Stimulated activated CD4-positive, alpha-beta T cell treated with anti-CD3 and anti-CD28 coated beads, Interleukin-15, amount 100 ng/mL, for 1 hour (primary cell): ENCODE measurements at places on chromosomes 2 and 18.

- no peak for DNase-seq
These were observed 25.6 kb downstream of the MRPL33 start for GRCh38 chr2:27796791-27797765.

DNA sequence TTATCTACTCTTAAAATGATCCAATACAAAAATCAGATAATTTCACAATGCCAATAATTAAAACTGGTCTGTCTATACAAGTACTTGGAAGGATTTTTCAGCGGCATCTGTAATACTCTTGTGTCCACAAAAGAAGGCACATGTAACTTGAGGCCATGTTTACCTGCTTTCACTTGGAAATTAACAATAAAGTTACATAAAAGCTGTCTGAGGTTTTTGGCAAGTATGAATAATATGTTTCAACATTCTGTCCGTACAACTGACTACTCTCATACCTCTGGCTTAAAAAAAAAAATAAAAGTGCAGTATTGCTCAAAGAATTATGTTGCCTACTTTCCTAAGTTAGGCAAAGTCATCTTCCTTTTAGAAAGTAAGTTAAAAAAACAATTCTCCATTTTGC lies 253.6 kb downstream of the NBAS start:
- DNase-seq, result no peak

DNA sequence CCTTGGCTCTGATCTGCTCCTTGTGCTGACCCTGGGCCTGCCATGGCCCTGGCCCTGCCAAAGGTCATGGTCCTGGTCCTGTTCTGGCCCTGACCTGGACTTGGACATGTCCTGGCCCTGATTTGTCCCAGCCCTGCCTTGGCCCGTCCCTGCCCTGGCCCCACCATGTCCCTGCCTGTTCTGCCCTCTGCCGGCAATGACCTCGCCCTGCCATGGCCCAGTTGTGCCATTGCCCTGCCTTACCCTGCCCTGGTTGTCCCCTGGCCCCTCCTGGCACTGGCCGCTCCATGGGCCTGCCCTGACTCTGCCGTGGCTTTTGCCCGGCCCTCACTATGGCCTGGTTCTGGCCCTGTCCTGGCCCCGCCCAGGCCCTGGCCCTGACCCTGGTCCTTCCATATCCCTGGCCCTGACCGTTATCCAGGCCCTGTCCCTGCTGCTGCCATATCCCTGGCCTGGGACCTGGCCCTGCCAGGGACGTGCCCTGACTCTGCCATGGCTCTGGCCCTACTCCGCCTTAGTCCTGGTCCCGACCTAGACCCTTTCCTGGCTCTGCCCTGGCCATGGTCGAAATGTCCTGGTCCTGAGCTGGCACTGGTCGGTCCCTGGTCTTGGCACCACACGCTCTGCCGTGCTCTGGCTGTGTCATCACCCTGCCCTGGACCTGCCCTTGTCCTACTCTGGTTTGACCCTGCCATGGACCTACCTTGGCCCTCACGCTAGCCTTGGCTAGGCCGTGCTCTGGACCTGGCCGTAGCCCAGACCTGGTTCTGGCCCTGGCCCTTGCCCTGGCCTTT lies 6.8 kb upstream of the ANKRD62 start:
- no peak for DNase-seq

DNA sequence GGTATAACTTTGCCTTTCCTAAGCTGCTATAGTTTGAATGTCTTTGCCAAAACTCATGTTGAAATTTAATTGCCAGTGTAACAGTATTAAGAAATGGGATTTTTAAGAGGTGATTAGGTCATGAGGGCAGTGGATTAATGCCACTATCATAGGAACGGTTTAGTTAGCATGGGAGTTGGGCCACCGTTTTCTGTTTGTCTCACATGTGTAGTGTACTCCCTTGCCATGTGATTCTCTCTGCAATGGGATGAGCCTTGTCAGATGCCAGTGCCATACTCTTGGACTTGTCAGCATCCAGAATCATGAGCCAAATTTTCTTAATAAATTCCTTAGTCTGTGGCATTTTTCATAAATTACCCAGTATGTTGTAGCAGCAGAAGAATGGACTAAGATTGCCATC lies 388.9 kb upstream of the RGPD4 start:
- no peak for DNase-seq

GRCh38 chr2:219777388-219777787 lies 150.0 kb downstream of the SLC4A3 start:
- no peak for DNase-seq

DNA sequence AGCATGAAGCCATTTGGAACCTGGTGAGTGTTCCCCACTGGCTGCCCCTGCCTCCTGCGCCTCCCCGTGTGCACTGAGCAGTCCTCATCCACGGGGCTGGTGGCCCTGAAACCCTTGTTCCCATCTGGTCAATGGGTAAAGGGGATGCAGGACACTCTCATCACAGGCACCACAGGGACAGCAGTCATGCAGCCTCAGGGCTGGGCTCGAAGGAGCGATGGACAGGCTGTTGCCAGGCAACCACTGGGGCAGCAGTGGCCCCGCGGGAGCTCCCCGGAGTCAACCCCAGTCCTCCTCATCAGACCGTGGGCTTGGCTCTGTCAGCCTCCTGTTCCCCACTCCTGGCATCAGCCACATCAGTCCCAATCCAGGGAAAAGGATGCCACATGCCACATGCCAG lies 509.5 kb downstream of the EIPR1 start:
- DNase-seq, result no peak

GRCh38 chr18:10234912-10235660 lies 219.3 kb upstream of the APCDD1 start:
- no peak for DNase-seq

GRCh38 chr2:25190536-25190935 lies 22.2 kb upstream of the POMC start:
- no peak for DNase-seq

DNA sequence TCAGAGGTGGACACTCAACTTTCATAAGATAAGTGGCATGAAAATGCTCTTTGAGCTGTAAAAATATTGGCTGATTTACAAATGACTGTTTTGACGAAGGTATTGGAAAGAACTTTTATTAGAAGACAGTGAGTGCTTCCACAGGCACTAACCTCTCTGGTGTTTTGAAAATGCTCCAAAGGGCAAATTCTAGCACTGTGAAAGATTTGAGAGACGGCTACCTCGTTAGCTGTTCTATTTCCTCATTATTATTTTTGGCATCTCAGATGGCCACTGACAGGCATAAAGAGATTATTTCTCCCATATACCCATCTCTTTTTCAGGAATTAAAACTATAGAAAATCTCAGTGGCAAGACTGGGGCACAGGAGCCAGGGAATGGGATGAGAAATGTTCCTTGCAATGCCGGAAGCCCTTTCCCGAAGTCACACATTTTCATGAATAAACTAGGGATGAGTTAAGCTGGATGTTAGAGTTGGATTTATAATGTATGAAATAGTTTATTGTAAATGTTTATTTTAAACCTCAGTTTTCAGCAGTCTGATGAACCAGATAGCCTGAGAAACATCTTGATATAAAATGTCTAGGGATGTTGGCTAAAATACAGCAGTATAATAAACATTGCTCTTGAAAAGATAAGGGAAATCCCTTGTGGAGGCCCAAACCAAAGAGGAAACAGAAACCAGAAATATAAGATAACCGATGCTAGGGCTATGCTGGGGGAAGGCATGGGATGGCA lies 175.7 kb downstream of the ASB1 start:
- no peak for DNase-seq

DNA sequence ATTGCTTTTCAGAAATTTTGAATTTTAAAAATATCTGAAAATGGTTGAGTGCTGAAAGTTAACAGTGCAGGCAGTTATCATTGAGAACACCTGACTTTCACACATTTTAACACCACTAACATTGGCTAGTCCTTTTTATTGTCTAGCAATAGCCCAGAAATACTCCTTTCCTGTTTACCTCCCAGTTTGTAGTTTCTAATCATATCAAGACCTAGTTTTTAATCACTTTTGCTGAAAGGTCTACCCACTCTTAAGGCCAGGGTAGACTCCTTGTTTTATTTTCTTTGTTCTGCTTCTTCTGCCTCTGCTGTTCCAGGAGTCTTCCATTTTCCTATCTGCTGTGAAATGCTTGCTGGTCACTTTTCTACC lies 72.1 kb downstream of the UBE2E3 start:
- no peak for DNase-seq

GRCh38 chr2:202762556-202762955 lies 109.0 kb downstream of the ICA1L start:
- DNase-seq, result no peak

- DNase-seq, result no peak
These were observed 44.0 kb downstream of the KLF7 start for GRCh38 chr2:207121784-207122183.

DNA sequence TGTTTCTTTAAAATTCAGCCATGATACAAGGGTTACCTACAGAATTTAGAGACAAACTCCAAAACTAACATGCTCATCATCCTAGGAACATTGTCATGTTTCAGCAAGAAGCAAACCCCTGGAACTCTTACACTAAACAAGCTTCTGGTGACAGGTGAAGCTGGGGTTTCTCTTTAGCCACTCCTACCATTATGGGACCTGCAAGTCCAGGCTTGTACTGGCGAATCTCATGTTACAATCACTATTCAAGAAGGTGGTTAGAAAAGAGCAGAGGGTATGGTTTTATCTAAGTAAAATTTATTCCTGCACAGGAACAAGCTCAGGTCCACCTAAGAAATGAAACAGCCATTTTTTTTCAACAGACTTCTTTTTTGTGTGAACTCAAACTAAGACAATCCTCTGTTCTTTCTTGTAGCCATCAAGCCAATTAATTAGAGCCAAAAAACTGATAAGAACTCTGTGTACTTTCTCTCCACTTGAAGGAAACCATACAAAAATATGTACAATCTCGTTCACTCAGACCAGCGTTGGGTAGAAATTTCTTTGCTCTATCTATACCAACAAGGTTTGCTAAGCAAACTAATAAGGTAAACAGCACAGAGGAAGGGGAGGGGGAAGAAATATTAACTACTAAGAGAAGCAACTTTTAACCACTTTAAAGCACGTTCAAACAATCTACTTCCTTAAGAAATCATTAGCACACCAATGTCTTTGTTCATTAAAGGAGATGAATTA lies 63.3 kb upstream of the NEDD4L start:
- no peak for DNase-seq

DNA sequence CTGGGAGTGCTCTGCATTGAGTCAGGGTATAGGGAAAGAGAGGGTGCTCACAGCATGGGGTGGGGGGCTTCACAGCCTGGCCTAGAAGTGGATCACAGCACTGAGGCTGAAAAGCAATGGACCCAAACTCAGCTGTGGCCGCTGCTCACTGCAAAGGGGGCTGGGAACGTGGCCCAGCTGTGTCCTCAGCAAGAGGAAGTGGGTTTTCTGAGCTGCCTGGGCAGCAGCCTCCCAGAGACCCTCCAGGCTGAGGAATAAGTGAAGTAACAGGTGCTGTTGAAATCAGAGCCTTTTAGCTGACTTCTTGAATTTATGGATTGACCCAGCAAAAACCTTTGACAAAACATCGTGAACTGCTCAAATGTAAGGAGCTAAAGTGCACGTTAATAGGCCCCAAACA lies 35.2 kb downstream of the PTGR3 start:
- DNase-seq, result no peak

- no peak for DNase-seq
These were observed 109.2 kb downstream of the COPS8 start for GRCh38 chr2:237194906-237195305.

DNA sequence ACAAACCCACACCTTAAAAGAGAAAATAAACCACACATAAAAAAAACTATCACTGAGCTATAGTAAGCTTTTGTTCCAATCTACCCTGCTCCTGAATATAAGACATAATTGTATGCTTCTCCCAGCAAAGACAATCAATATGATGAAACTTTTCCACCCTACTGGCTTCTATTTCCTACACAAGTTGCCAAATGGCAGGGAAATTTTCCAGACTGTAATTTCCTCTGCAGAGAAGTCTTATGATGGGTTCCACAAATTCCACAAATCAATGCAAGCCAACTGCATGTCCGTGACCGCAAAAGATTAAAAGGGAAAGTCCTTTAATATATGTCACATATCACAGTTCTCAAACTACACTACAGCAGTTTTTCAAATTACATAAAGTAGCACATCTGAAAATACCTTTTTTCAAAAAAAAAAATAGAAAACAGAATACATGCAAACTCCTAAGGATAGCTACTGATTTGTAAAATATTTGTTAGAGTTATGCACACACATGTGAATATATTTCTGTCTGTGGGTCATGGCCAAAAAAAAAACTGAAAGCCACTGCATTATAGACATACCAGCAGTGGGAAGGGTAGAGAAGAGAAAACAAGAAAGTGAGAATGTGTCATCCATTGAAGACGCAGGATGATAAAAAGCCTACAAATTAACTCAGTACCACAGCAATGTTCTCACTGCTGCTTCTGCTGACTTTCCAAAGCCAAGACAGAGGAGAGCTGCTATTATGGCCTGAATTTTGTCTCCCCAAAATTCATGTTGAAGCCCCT lies 61.4 kb downstream of the RPL31 start:
- no peak for DNase-seq

GRCh38 chr2:156317631-156318030 lies 14.9 kb downstream of the NR4A2 start:
- DNase-seq, result no peak

DNA sequence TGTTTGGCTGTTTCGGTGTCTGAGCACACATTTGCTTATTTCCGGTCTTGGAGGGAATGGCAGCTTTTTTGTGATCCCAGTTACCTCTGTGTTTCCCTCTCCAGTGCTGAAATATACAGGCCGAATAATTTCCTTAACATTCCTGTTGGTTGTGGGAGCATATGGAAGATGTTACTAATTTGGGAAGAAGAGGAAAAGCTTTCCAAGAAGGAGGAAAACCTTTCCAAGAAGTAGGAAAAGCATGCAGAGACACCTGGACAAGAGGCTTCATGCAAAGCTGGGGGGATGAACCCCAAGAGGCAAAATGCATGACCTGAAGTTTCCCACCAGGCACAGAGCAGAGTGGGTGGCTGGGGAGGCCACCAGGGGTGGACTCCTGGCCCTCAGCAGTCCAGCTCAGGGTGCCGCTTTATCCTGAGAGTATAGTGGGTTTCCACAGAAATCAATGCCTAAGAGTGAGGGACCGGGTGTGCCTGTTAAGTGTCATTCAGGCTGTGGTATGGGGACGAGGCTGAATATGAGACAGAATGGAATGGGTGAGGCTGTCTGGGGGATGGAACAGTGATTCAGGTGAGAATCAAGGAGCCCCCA lies 25.5 kb upstream of the GNAL start:
- no peak for DNase-seq

- no peak for DNase-seq
These were observed 40.9 kb upstream of the KCNG2 start for GRCh38 chr18:79756826-79757225.

- no peak for DNase-seq
These were observed 2.9 kb downstream of the GPR45 start for GRCh38 chr2:105244451-105244850.

- DNase-seq, result no peak
These were observed 107.4 kb downstream of the CLIP4 start for GRCh38 chr2:29222381-29223179.

GRCh38 chr2:109487871-109488655 lies 125.7 kb downstream of the SEPTIN10 start:
- DNase-seq, result no peak

GRCh38 chr2:223566396-223566795 lies 35.8 kb downstream of the SCG2 start:
- no peak for DNase-seq

DNA sequence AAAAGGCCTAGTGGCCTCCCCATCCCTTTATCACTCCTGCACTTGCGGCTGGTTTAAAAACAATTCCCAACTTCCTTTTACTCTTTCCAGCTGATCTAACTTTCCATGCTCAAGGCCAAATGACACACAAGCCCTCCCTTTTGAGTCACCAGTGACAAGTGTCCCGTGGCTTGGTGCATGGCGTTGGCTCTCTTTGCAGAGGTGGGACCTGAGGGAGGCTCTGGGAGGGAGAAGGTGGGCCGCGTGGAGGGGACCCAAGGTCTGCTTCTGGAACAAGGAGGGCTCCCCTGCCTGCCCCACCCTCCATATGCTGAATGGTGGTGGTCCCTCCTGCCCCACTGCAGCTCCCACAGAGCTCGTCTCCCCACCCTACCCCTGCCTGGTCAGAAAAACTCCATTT lies 30.8 kb upstream of the HPCAL1 start:
- no peak for DNase-seq
